Thymus (tissue), 14 donors: ENCODE measurements at places on chromosomes 3 and 15.

GRCh38 chr15:98758224-98758623 is 109.9 kb downstream of the IGF1R start:
- peaks cover 16% of the 10 kb centered on the region for H3K4me1 ChIP-seq
- no peak for DNase-seq
- H3K27ac ChIP-seq, result no peak overlapping the region
- H3K36me3 ChIP-seq, result no peaks in the 10 kb centered on the region
- no peak overlapping the region for H3K4me3 ChIP-seq

GRCh38 chr3:110139048-110139447 is 801.7 kb upstream of the DPPA4 start:
- H3K27me3 ChIP-seq, result no peaks in the 10 kb centered on the region
- no peaks in the 10 kb centered on the region for H3K4me1 ChIP-seq
- no peak for DNase-seq
- H3K4me3 ChIP-seq, result no peak overlapping the region
- no peak overlapping the region for H3K27ac ChIP-seq

GRCh38 chr3:110106805-110107204 is 769.5 kb upstream of the DPPA4 start:
- H3K4me3 ChIP-seq, result no peak overlapping the region
- no peaks in the 10 kb centered on the region for H3K4me1 ChIP-seq
- H3K27ac ChIP-seq, result no peak overlapping the region
- H3K27me3 ChIP-seq, result no peaks in the 10 kb centered on the region
- H3K36me3 ChIP-seq, result no peaks in the 10 kb centered on the region

DNA sequence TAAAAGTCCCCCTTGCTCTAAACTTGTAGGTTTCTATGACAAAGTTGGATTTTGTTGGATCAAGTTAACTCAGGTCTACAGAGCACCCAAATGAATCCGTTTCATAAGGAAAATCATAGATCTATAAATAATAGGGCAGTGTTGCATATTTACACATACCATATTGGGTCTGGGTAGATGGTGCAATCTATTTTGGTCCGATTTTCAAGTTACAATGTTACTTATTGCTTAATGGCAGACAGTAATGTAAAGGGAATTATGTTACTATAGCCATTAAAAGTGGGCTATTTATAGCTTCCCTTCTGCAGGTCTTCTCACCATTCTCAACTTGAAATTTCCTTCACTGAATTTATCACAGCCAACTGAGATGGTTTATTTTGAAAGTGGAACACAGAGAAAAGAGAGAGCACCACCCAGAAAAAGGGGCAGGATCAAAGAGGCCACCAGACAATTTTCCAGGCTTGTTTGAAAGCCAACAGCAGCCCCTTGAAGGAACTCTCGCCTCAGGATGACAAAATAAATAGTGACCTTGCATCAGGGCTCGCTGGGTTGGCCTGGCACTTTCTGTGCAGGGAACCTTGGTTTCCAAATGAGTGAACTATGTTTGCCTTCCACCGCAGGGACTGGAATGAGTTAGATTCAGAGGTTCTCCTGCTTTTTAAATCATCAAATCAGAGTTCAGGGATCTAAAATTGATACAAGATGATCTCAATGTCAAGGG is 260.2 kb upstream of the HES1 start:
- H3K27me3 ChIP-seq, result no peaks in the 10 kb centered on the region
- no peak overlapping the region for H3K4me3 ChIP-seq
- H3K27ac ChIP-seq, result no peak overlapping the region

GRCh38 chr3:30454636-30455035 is 151.8 kb upstream of the TGFBR2 start:
- no peak overlapping the region for H3K27ac ChIP-seq
- no peaks in the 10 kb centered on the region for H3K27me3 ChIP-seq
- no peak overlapping the region for H3K4me3 ChIP-seq
- no peaks in the 10 kb centered on the region for H3K36me3 ChIP-seq
- DNase-seq, result no peak

DNA sequence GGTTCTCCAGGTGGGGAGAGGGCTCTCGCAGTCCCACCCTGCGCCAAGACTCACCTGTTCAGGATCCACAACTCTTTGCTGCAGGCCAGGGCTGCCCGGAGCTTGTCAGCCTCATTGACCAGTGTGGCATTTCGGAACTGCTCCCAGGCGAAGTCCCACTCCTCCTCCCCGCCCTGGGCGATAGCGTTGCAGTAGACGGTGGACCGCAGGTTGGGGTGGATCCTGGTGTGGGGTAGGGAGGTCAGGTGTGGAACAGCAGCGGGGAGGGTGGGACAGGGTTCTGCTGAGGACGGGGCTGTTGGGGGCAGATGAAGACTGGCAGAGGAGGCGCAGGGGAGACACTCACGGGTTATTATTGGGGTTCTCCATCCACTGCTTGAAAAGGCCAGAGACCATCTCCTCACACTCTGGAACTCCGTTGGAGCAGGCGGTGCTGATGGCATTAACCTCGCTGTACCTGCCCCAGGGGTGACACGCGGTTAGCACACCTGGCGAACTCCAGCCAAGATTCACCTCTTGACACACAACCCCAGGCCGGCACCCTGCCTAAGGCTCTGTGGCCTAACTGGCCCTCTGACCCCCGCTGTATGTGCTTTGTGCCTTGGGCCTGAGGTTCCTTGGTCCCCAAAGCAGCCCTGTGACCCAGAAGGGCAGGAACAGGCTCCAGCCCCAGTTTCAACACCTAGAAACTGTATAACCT is 16.1 kb downstream of the MESP2 start:
- no peak for DNase-seq
- H3K27ac ChIP-seq, result no peak overlapping the region
- H3K4me3 ChIP-seq, result no peak overlapping the region

GRCh38 chr15:67903708-67904107 is 63.9 kb upstream of the RNU6-1 start:
- no peaks in the 10 kb centered on the region for H3K36me3 ChIP-seq
- H3K4me3 ChIP-seq, result no peak overlapping the region
- no peak overlapping the region for H3K27ac ChIP-seq
- no peaks in the 10 kb centered on the region for H3K4me1 ChIP-seq

GRCh38 chr3:48631516-48632448 is 3.5 kb downstream of the SLC26A6 start:
- no peaks in the 10 kb centered on the region for H3K4me1 ChIP-seq
- H3K27me3 ChIP-seq, result no peaks in the 10 kb centered on the region
- peaks cover 35% of the 10 kb centered on the region for H3K36me3 ChIP-seq
- no peak for DNase-seq

- H3K4me1 ChIP-seq, result peaks cover 12% of the 10 kb centered on the region
- H3K36me3 ChIP-seq, result no peaks in the 10 kb centered on the region
- DNase-seq, result no peak
- H3K27me3 ChIP-seq, result peaks cover 4% of the 10 kb centered on the region
- H3K4me3 ChIP-seq, result no peak overlapping the region
Measured at GRCh38 chr15:70420086-70420947, 322.6 kb upstream of the TLE3 start.

- no peaks in the 10 kb centered on the region for H3K27me3 ChIP-seq
- no peak overlapping the region for H3K4me3 ChIP-seq
- H3K36me3 ChIP-seq, result no peaks in the 10 kb centered on the region
- no peak for DNase-seq
- no peaks in the 10 kb centered on the region for H3K4me1 ChIP-seq
Measured at GRCh38 chr15:76163457-76164295, 103.9 kb downstream of the TMEM266 start.

DNA sequence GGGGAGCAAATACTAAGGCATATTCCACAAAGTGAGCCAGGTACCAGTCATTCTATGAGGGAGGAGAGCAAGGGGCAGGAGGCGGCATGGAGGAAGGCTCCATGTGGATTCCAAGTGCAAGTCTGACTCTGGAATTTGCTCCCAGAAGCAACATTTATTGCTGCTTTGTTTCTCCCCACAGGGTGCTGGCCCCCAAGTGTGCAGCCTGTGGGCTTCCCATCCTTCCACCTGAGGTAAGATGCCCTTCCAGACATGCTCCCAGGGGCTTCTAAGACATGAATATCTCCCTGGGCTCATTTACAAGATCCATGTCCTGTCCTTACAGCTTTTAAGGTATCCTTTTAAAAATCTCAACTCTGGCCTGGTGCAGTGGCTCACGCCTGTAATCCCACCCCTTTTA is 15.9 kb upstream of the SACM1L start:
- no peaks in the 10 kb centered on the region for H3K27me3 ChIP-seq
- H3K27ac ChIP-seq, result no peak overlapping the region
- peaks cover 26% of the 10 kb centered on the region for H3K4me1 ChIP-seq
- H3K4me3 ChIP-seq, result no peak overlapping the region
